ENCODE measurements at places on chromosomes 7 and 10. TPM values are rescaled to one million over a fixed set of nuclear protein-coding genes. Genes with fewer than 3 reads are reported as not detected.

The GHRHR gene
- total RNA-seq, result not detected

The FGL2 gene
- total RNA-seq, result not detected

The DENND2A gene
- 39.8 TPM for total RNA-seq

The VAX1 gene
- total RNA-seq, result not detected

The WDFY4 gene
- 0.07 TPM for total RNA-seq

The AFAP1L2 gene
- total RNA-seq, result 0.98 TPM

The SLC26A3 gene
- 2.0 TPM for total RNA-seq

The OTUD1 gene
- 11.9 TPM for total RNA-seq

The PIK3CG gene
- total RNA-seq, result not detected

The LRRC4 gene
- 15.9 TPM for total RNA-seq

The PDK4 gene
- 21.0 TPM for total RNA-seq

The MET gene
- total RNA-seq, result 46.0 TPM

The MCU gene
- 66.2 TPM for total RNA-seq

The IKZF1 gene
- total RNA-seq, result 0.36 TPM

The APBB1IP gene
- total RNA-seq, result 0.24 TPM

The CYP3A4 gene
- total RNA-seq, result not detected

The AGAP5 gene
- 15.5 TPM for total RNA-seq

The ASB10 gene
- total RNA-seq, result not detected

The EIF4EBP2 gene
- total RNA-seq, result 101 TPM

The CCDC126 gene
- 21.3 TPM for total RNA-seq

The LIPN gene
- total RNA-seq, result not detected

The GTF2IRD1 gene
- total RNA-seq, result 60.7 TPM

The AQP1 gene
- 1.4 TPM for total RNA-seq

The TLX1 gene
- total RNA-seq, result not detected

The C10orf67 gene
- total RNA-seq, result 0.38 TPM

The ST8SIA6 gene
- total RNA-seq, result 0.36 TPM

The XRCC2 gene
- 12.2 TPM for total RNA-seq

The SPDYE8 gene
- 0.22 TPM for total RNA-seq

The ADGRA1 gene
- 1.1 TPM for total RNA-seq

The TET1 gene
- 36.2 TPM for total RNA-seq
